ENCODE measurements at places on chromosomes 4 and X. TPM values are rescaled to one million over a fixed set of nuclear protein-coding genes. Genes with fewer than 3 reads are reported as not detected.

ARHGEF9 gene
- total RNA-seq = 16.1 TPM

RRH gene
- total RNA-seq = 0.73 TPM

PHF8 gene
- 43.5 TPM for total RNA-seq

CLTRN gene
- total RNA-seq = not detected

- no peaks in the 10 kb centered on the region for H3K36me3 ChIP-seq
- no peaks in the 10 kb centered on the region for H3K4me1 ChIP-seq
These were observed 2.2 kb downstream of the FBXO8 start for GRCh38 chr4:174281182-174281737.

DNA sequence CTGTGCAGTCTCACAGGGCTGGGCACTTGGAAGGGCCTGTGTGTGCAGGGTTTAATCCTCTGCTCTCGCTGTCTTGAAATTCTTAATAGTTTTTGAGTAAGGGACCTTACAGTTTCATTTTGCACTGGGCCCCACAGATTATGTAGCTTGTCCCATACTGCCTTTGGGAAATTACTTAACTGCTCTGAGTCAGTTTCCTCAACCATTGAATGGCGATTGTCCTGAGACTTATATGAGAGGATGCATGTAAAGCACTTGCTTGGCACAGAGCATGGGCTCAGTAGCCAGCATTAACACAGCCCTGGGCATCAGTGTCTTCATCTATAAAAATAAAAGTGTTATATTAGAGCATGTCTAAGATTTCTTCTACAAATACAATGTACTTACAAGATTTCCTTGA lies 55.8 kb downstream of the CLCN5 start:
- H3K4me1 ChIP-seq = no peaks in the 10 kb centered on the region
- no peak overlapping the region for H3K27ac ChIP-seq
- no peaks in the 10 kb centered on the region for H3K27me3 ChIP-seq
- no peak for DNase-seq

- H3K27ac ChIP-seq = no peak overlapping the region
- H3K27me3 ChIP-seq = no peaks in the 10 kb centered on the region
- no peak for DNase-seq
- H3K4me3 ChIP-seq = no peak overlapping the region
- H3K36me3 ChIP-seq = no peaks in the 10 kb centered on the region
These were observed 4.5 kb downstream of the SMIM9 start for GRCh38 chrX:154829926-154830442.

DNA sequence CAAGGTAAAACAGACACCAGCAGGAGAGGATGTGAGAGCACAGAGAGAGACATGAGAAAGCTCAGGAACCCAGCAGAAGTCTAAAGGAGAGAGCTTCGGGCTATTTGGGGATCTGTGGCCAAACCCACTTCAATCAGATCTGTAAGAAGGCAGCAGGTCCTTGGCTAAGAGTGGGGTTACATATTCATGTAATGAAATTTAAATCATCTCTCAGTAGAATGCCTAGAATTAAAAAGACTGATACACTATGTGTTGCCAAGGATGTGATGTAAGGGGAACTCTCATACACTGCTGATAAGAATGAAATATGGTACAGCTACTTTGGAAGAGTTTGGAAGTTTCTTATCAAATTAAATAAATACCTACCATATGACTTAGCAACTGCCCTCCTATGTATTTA lies 35.8 kb downstream of the PDE5A start:
- DNase-seq = no peak
- no peak overlapping the region for H3K27ac ChIP-seq
- no peak overlapping the region for H3K4me3 ChIP-seq
- H3K4me1 ChIP-seq = no peaks in the 10 kb centered on the region
- no peaks in the 10 kb centered on the region for H3K27me3 ChIP-seq
- no peaks in the 10 kb centered on the region for H3K36me3 ChIP-seq

Data from breast epithelium (tissue), 4 donors.